Hippocampal formation (tissue), 2 donors: ENCODE measurements at places on chromosomes 7 and 10.

DNA sequence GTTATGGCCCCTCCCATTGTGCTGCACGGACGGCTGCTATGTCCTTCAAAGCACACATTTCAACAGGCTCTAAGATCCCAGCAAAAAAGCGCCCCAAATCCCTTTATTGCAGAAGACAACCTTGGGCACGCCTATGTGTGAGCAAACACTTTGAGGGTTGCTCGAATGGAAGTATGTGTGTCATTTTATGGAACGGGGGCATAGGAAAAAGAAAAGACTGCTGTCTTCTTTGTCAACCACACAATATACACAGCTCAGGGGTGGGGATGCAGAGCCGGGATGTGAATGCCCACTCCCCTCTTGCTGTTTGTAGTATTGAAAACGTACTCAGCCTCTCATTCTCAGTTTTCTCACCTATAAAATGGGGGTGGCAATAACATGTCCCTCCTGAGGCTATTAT, 32.0 kb downstream of the C10orf53 start:
- DNase-seq = no peak

GRCh38 chr10:91162495-91163268, 57.8 kb upstream of the PCGF5 start:
- peak; percentile 76 for DNase-seq

DNA sequence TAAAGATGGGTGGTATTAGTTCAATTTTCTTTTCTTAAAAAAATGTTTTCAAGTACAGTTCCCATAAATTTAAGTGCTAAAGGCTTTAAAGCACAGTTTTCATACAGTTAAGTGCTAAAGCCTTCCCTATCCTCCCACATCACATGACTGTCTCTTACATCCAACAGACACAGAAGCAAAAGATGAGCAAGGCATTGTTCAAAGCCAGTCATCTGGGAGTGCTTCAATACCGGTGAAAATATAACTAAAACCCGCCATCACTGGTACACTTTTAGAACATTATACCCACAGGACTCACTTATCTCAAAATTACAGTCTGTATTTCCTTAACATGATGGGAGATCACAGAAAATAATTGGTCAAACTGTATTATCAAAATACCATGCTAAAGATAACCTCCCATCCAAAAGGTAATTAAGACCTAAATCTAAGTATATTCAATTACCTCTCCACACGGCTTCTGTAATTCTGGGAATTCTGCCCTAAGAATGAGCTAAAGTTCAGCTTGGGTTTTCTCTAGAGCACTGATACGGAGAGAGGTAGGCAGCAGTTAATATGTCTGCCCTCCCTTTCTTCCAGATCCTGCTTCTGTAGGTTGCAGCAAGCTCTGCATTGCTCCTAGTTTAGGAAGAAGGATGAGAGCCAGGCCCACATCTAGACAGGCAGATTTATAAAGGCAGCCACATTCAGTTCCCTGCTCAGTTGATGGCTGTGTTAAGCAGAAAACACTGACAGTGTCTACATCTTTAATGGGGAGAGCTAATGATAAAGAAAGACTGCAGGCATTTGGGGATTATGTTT, 474.8 kb upstream of the PFKP start:
- no peak for DNase-seq

DNA sequence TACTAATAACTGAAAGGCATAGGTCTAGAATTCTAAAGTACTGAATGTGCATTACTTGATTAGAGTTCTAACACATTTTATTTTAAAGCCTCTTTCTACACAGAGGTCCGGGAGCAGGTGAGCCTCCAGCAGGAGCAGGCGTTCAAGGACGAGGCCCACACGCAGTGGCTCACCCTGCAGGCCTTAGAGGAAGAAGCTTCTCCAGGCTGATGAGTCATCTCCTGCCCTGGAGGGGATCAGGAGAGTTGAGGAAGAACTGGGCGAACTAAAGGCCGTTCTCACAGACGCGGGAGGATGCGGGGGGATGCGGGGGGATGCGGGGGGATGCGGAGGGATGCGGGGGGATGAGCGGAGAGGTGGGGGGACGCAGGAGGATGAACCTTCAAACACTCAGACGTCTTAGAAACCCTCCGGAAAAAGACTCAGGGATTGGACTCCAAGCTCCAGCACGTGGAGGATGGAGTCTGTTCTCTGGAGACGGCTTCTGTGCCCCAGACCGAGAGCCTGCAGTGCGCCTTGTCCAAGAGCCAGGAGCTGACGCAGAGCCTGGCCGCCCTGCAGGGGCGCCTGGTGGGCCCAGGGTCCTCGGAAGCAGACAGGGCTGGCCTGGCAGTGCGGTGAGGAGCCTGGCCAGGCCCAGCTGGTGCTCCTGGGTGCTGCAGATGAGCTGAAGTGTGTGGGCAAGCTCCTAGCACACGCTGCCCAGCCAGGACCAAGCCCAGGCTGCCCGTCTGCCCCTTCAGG, 433.7 kb upstream of the TPK1 start:
- DNase-seq = no peak

- peak; percentile 52 for DNase-seq
Measured at GRCh38 chr7:77797734-77798393, 370 bp downstream of the TMEM60 start.

- no peak for DNase-seq
Measured at GRCh38 chr7:133265821-133266220, 12.9 kb downstream of the EXOC4 start.

DNA sequence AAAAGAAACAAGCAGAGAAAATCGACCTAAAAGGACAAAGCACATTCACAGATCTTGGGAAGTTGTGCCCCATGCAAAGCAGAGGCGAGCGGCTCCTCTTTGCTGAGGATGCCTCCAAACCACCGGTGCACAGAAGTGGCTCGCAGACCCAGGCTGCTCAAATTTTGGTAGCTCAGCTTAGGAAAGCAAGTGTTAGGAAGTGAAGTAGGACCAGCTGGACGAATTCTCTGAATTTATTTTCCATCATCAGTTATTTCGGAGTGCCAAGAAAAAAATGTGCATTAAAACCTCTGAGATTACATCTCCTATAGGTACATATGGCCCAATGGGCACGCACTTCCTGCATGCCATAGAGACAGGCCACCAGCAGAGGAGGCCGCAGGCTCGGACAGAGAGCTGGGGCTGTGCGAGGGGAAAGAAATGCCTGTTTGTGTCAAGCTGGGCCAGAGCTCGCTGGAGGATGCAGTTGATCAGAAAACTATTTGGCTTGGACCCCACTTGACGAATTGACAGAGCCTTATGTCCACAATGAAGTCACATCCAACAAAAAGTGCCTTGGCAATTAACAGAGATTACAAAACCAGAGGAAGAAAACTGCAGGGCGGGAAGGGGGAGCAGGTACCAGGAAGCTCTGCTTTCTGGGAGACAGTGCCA, 122.3 kb upstream of the LYZL2 start:
- DNase-seq = peak; percentile 79

GRCh38 chr10:73979141-73979808, 18.6 kb upstream of the VCL start:
- DNase-seq = no peak

DNA sequence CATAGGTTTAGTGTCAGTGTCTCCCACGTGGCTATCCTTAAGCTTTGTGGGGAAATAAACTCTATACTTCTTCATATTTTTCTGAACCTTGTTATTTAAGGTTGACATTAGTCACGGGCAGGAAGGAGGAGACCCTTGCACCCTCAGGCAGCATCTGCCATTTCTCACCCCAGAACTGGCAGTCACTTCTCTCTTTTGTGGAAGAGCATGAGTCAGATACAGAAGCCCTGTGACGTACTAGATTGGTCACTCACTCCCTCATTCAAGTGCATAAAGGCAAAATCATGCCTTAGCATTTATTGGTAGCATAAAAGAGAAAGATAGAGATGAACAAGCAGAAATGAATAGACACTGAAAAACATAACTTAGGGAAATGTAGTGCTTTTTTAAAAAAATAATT, 206.0 kb upstream of the MDFIC start:
- no peak for DNase-seq

- peak; percentile 24 for DNase-seq
Measured at GRCh38 chr10:6721480-6721879, 141.4 kb upstream of the PRKCQ start.

GRCh38 chr7:155591055-155591775, 44.9 kb upstream of the CNPY1 start:
- no peak for DNase-seq

GRCh38 chr10:24889639-24890038, 62.8 kb downstream of the PRTFDC1 start:
- no peak for DNase-seq

- peak; percentile 5 for DNase-seq
Measured at GRCh38 chr7:30984359-30985107, 20.8 kb downstream of the GHRHR start.

- DNase-seq = no peak
Measured at GRCh38 chr10:59624136-59624535, 85.5 kb downstream of the SLC16A9 start.

DNA sequence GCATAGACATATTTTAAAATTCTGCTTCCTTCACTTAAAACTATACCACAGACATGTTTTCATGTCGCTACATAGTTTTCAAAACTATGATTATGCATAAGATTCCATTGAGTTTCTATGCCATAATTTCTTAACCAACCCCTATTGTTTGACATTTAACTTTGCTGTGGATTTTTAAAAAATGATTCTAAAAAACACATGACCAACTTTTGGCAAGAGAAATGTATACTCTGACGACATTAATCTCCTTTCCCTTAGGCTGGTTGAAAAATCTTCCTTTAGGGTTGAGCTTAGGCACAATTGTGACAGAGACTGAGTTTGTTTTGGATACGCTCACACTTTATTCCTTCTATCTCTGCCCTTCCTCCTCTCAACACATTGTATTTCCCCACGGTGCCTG, 14.9 kb downstream of the CREB5 start:
- no peak for DNase-seq

GRCh38 chr7:5406957-5407945, 16.4 kb downstream of the TNRC18 start:
- no peak for DNase-seq

DNA sequence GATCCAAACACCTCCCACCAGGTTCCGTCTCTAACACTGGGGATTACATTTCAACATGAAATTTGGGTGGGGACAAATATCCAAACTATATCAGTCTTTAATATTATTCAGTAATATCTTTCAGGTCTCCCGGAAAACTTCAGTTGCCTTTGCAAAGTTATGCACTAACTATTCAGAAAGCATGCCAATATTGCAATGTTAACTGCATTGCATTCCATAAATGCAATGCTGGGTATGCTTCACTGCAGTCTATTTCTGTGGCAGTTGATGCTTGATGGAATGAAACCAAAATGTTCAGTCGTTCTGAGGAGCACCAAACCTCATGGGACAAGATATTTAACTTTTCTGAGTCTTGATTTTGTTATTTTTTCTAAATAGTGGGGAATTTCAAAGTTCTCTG, 147.5 kb downstream of the SLC16A9 start:
- DNase-seq = no peak

DNA sequence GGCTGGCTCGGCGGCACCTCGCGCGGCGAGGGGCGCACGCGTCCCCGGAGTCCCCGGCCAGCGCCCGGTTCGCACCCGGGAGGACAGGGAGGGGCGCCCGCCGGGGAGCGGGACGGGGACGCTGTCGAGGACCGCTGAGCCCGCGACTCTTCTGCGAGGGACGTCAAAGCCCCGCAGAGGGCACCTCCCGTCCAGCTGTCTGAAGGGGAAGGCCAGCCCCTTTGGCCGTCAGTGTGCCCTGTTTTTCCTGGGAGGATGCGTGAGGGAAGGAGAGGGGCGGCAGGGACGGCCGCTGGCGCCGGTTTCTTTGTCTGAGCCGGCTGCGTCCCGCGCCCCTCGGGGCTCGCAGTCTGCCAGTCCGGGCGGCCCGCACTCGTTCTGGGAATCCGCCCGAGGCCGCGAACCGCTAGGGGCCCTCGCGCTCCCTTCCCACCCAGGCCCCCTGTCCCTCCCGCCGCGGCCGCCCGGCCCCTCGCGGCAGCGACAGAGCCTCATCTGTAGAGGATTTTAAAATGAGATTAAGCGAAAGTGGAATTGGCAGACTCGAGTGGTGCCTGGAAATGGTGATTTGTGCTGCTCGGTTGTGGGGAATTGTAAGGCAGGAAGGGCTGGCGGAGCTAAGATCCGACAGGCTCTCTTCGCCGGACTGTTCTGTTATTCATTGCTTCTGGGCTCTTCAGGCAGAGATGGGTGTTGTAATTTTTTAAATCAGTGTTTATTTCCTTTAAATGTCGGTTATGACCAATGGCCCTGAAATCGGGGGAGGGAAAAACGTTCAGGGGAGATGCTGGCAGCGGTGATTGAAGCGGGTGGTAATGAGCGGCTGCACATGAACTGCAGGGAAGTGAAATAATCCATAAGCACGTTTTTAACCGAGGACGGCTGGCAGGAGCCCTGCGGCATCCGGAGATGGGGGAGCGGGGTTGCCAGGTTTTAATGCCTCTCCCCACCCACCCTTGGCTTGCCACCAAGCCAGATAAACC, 618 bp upstream of the RELN start:
- DNase-seq = no peak

DNA sequence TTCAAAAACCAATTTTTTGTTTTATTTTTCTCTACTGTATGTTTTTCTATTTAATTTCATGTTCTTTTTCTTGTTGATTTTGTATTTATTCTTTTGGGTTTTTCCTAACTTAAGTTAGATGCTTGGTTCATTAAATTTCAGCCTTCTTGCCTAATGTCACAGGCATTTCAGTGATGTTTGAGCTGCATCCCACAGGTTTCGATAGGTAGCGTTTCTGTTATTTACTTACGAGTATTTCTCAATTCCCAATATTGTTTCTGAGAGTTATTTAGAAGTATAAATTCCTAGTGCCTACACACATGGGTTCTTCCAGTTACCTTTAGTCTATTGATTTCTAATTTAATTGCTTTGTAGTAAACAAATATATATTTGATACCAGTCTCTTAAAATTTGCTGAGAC, 18.2 kb downstream of the PROSER2 start:
- DNase-seq = no peak

DNA sequence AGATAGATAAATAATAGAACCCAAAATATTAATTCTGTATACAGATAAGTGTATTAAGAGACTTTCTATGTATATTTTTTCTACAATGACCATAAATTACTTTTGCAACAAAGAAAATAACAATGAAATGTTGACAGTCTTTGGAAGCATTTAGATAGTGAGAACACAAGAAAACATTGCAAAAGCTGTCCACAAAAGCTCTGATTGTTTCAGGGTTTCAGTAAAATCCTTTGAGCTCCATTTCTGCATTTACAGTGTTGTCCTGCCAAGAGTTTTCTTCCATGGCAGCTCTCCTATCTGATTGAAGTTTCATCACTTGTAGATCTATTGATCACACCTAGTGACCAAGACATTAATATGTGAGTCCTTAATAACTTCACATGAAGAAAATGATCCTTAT, 321.8 kb downstream of the GPR37 start:
- DNase-seq = no peak
